ENCODE measurements at places on chromosomes 16 and 17.
A peak's percentile ranks its signal among the peaks of the same experiment; 100 is the strongest.

GRCh38 chr17:42276359-42276608 lies at the start of gene STAT5B:
Gene STAT5B (minus strand): TSS chr17:42276391. CDS start chr17:42232127, 44,264 bp downstream.
- peak; percentile 42 for DNase-seq

DNA sequence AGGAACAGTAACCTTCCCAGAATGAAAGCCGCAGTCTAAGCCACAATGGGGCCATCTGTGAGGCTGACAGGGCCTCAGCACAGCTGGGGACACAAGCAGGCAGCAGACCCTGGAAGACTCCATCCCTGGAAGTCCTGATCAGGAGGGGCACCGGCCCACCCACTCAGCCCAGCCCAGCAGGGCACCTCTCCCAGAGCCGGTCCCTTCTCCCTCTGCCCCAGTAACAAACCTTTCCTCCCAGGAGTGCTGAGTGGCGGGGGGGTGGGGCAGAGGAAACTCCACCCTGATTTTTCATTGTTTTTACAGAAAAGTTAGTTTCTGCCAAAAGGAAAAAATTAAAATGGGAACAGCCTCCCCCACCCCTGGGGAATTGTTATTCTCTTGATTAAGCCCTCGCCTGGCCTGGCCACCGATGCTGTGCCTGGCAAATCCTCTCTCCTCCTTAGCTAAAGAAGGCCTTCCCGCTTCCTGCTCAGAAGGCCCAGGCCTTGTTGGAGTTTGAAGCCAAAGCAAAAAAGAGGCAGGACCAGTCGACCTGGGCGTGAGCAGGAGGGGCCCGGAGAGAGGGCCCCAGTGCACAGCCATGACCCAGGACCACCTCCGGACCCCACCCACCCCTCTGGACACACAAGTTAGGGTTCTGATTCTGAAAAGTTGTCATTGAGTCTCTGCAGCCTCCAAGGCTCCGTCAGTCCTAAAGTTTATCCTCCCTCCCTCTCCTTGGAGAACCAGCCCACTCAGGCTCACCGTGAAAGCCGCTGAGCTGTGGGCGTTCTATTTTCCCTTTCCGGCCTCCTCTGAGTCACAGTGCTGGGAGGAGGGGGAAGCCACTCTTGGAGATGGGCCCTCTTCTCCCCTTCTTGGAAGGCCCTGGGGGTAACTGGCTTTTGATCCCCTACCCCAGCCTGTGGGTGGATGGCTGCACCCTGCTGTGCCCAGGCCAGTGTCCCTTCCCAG lies 128.4 kb upstream of the TNRC6C start:
- no peak for DNase-seq

- DNase-seq = no peak
Observed at GRCh38 chr17:54235571-54235970, 412.8 kb downstream of the KIF2B start.

- DNase-seq = no peak
Observed at GRCh38 chr16:30637944-30638343, 12.8 kb upstream of the PRR14 start.

- DNase-seq = no peak
Observed at GRCh38 chr17:36641877-36642845, 40.8 kb downstream of the MRM1 start.

DNA sequence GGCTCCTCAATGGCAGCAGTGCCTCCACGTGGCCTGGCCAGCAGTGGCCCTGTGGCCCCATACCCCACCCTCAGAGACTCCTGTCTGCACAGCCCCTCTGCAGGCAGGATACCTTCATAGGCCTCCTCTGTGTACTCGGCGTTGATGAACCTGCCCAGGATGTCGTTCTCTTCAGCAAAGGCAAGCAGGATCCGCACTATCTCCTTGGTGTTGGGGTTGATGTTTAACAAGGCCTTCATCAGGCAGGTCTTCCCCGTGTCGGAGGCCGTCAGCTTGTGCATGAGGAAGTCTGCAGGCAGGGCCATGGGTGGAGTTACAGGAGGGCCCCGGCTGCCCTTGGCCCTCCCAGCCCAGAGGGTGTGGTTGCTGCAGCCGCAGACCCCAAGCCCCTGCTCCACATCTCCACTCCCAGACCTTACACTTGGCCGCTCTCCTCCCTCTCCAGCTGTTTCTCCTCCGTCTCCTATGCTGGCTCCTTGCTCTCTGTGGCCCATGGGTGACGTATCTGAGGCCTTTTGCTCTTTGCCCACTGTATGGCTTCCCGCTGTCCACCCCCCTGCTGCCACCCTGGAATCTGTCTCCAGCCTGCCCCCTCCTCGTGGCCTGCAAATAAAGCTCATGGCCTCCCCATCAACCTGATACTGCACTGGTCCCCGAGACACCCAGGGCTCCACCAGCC lies 15.1 kb downstream of the TRPV3 start:
- DNase-seq = no peak

DNA sequence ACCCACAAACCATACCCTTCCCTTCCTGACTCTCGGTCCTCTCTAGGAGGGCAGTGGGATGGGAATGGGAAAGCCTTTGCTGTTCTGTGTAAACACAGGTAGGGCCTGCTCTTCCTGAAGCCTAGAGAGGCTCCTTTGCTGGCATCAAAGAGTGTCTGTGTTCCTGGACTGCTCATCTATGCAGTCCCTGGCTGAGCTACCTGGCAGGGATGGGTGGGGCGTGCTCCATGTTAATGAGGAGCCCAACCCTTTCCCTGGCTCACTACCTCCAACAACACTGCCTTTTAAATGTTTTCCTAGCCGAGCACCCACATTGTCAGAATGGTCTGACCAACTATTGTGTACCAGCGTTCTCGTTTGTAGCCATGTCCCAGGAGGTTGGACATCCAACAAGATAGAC lies 26.6 kb upstream of the NAGLU start:
- DNase-seq = no peak
